ENCODE measurements at places on chromosomes 13 and 19.

DNA sequence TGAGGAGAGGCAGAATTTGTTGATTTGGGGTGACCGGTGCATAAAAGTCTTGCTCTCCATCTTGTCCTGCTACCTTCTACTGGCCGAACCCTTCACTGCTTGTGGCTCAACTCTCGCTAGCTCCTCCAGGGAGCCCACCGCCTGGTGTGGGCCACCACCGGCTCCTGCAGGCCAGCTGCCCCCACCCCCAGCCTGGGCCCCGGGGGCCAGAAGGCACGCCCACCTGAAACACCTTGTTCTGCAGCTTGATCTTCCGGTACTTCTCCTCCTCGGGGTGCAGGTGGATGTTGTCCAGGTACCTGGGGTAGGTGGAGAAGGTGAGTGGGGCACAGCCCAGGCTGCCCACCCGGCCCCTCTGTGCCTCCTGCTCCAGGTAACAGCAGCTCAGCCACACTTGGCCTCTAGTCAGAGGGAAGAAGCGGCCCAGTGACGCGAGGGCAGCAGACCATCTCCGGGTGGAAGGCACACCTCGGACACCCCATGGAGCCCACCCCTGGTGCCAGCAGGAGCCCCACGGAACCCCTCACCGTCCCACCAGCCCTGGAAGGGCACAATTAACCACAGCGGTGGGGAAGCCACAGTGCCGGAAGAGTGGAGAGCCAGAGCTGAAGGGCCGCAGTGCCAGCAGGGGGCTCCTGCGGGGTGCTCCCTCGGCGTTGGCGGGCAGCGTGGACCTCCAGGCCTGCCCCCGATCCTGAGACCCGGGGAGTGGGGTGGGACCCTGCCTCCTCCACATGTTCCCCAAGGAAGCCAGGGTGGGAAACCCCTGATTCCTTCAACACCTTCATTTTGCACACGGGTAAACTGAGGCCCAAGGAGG lies 10.1 kb downstream of the UBXN6 start:
- no peak for DNase-seq

GRCh38 chr13:110876609-110877008 lies 38.3 kb downstream of the ANKRD10 start:
- no peak for DNase-seq

- peak; percentile 55 for DNase-seq
These were observed at the start of gene SELENOW for GRCh38 chr19:47778049-47778953. Gene SELENOW, plus strand, starts transcription at chr19:47778703. Its CDS starts 83 bp downstream, at chr19:47778786.

DNA sequence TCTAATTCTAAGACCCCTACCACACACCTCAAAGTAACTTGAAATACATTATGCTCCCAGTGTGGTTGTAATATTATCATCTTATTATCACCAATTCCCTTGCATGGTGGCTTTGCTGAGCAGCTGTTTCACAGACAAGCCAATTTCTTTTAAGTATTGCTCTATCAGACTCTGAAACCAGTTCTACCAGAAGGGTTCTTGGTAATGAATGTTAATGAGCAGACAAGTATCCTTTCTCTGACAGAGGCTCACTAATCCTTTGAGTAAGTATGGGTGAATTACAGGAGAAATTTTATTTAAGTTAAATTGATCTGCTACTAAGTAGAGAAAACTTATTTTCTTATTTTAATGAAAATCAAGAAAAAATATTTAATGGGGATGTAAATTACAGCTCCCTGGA lies 326.0 kb downstream of the GPC6 start:
- no peak for DNase-seq
